Heart left ventricle (tissue), 16 donors: ENCODE measurements at places on chromosomes 16 and 17. TPM values are rescaled to one million over a fixed set of nuclear protein-coding genes. Genes with fewer than 3 reads are reported as not detected.

DNA sequence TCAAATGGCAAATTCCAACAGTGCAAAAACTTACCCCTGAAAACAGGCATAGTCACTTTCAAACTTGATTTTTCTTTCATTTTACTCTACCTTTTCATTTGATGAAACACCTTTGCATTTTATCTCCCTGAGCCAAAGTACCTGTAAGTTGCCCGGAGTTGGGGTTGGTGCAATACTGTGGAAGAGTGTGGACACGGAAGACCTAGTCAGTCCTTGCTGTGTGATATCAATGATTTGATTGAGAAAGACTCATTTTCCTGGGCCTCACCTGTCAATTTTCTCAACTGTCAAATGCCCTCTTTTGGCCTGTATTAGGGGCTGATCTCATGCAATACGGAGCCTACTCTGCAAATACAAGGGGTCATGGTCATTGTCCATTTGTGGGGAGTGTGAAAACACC lies 22.6 kb downstream of the PITPNC1 start:
- no peak for DNase-seq

- no peak for DNase-seq
Observed at GRCh38 chr16:75745242-75745641, 19.0 kb upstream of the CPHXL start.

DNA sequence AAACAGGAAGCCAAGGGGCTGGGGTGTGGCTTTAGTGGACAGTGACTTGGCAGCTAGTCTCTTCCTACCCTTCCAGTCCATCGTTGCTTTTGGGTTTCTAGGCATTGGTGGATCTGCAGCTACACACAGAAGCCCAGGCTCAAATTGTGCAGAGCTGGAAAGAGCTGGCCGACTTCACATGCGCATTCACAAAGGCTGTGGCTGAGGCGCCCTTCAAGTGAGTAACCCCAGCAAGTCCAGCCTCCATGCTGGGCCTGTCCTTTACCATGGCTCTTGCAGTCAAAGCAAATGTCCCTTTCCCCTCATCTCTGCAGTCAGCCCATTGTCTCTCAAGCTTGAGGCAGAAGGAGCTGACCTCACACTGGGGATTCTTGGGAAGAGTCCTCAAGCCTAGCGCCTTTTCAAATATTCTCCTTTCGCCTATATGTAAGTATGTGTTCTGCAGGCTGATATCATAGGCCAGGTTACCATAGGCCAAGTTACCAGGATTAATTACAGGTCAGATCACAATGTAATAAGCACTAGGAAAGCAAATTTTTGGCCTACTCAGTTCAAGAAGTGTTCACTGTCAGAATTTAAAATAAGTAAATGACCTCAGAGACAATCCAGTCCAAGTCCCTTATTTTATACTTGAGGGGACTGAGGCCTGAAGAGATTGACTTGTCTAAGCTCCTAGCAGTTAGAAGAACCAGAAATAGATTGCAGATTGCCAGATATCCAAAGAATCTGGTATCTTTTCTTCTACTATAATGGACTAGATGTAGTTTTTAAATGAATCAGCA lies 6.5 kb downstream of the EME1 start:
- no peak for DNase-seq

CCDC200 gene
- polyA plus RNA-seq: not detected

DNA sequence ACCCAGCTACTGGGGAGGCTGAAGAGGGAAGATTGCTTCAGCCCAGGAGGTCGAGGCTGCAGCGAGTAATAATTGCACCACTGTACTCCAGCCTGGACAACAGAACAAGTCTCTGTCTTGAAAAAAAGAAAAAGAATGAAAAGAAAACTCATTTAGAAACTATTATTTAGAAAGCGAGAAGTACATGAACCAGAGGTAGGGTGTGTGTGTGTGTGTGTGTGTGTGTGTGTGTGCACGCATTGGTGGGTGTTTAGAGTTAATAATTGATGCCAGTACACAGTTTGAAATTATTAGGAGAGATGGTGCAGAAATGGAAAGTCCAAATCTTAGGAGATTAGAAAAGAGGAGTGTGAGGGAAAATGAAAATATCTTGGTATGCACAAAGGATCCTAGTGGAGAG lies 106.6 kb downstream of the MRTFB start:
- DNase-seq: no peak

DNA sequence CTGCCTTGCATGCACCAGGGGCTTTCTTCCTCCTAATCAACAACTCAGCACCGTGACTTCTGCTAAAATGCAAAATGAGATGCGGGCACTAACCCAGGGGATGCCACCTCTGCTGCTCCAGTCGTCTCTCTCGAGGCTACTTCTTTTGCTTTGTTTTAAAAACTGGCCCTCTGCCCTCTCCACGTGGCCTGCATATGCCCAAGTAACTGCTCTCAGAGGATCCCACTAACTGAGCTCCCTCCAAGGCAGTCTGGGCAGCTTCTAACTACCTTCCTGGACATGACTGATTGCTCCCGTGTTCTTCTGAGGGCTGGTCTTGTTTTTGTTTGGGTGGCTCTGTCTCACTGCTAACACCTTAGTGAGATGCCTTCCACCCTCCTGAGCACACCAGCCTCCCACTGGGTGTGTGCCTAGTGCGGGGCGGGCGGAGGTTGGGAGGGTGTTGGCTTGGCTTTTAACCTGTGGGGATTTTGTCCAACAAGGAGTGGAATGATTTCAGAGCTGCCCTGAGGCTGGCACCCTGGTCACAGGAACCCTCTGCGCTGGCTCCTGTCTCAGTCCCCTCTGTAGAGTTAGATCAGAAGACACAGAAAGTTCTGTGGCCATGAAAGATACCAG lies 8.9 kb upstream of the LGALS9 start:
- DNase-seq: no peak
